ENCODE measurements at places on chromosomes 1 and 21.

GRCh38 chr1:64396817-64397216 is 73.1 kb upstream of the CACHD1 start:
- DNase-seq, result no peak

DNA sequence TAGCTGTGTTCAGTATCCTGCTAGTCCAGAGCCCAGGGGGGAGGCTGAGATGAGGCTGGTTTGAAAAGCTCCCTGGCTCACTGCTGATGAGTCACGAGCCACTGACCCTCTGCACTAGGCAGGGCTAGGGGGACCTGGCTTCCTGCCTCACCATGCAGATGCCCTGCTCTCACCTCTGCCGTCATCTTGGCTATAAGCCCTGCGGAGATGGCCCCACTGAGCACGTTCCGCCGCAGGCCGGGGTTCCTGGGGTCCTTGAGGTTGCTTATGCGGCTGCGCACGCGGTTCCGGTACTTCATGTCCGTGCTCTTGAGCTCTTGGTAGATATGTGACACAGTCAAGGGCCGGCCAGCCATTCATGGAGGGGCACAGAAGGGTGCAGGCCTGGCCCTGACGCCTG is 24.1 kb upstream of the ZNF436 start:
- no peak for DNase-seq

- no peak for DNase-seq
These were observed 17.6 kb downstream of the SEC16B start for GRCh38 chr1:177952249-177952648.

GRCh38 chr1:233607252-233608119 is 6.4 kb upstream of the KCNK1 start:
- DNase-seq, result no peak

GRCh38 chr1:95057351-95057750 is 15.4 kb downstream of the ALG14 start:
- no peak for DNase-seq

- no peak for DNase-seq
These were observed 101.4 kb upstream of the TSPAN2 start for GRCh38 chr1:115190540-115191170.

GRCh38 chr1:229699613-229700267 is 73.7 kb downstream of the URB2 start:
- no peak for DNase-seq

DNA sequence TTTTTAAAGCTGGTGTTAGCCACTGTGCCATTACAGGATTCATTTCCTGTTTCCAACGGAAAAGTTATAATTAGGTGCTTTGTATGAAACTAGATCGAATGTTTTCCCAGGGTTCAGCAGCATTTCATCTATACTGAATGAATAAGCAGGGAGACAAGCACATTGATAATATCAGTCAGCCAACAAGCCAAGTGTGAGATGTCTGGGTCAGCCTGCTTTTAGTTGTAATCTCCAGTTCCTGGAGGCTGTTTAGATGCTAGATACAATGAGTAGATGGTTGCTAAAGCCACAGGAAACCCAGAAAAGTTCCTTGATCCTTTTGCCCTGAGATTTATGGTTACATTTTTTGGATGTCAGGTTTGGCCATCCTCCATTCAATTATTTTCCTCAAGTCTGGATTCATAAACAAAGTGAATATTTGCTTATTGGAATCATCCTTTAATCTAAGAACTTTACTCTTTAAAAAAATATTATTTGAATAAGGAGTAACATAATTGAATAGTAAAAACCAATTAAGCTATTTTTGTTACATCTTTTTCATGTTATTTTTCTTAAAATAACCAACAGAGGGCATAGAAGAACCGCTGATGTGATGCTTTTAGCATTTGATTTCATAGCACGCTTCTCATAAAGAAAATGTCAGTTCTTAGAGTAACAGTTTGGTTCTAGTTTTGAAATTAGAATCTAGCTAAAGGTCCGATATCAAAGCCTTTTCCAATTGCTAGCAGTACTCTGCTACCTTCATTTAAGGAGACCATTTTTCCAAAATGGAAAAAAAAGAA is 76.6 kb downstream of the HSPA13 start:
- DNase-seq, result no peak

- no peak for DNase-seq
These were observed 17.3 kb upstream of the PTCH2 start for GRCh38 chr1:44860331-44860730.

DNA sequence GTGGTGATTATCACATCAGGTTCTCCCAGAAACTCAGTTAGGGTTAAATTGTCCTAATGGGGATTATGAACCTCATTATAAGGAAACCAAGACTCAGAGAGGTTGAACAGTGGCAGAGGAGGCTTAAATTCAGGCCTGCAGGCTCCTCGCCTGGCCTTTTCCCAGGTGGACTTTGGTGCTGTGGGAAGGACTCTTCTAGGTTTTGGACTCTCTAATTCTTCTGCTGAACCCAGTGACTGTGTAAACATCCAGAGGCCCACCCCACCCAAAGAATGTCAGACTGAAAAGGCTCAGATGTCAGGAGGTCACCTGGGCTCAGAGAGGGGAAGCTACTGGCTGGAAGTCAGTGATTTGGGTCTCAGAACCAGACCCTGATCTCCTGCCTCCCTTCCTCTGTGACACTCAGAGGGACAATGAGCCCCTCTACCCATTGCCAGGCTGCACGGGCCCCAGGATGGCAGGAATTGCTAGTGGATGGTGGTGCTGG is 2.5 kb downstream of the ZNF362 start:
- DNase-seq, result no peak

Data from stimulated activated CD4-positive, alpha-beta T cell treated with anti-CD3 and anti-CD28 coated beads, Interleukin-4, amount 100 ng/mL, for 24 hours (primary cell).